Esophagus mucosa (tissue), 1 donor: ENCODE measurements at places on chromosomes 16 and 17. TPM values are rescaled to one million over a fixed set of nuclear protein-coding genes. Genes with fewer than 3 reads are reported as not detected.
A peak's percentile ranks its signal among the peaks of the same experiment; 100 is the strongest.

TEX14 gene
- total RNA-seq: 0.24 TPM

ARHGAP27 gene
- total RNA-seq: 69.0 TPM

PLXDC1 gene
- 3.1 TPM for total RNA-seq

TAX1BP3 gene
- total RNA-seq: 209 TPM

CCL18 gene
- 0.44 TPM for total RNA-seq

HOXB4 gene
- total RNA-seq: 2.4 TPM

DOC2B gene
- 32.5 TPM for total RNA-seq

ADAM11 gene
- total RNA-seq: 0.96 TPM

P2RX5 gene
- total RNA-seq: 0.72 TPM

RGS11 gene
- total RNA-seq: 0.92 TPM

- ATAC-seq: peak; percentile 6
Measured at GRCh38 chr17:19238167-19238505, 970 bp downstream of the EPN2 start.

GRCh38 chr16:86442703-86443102 is 67.6 kb upstream of the FOXF1 start:
- no peak for ATAC-seq

DNA sequence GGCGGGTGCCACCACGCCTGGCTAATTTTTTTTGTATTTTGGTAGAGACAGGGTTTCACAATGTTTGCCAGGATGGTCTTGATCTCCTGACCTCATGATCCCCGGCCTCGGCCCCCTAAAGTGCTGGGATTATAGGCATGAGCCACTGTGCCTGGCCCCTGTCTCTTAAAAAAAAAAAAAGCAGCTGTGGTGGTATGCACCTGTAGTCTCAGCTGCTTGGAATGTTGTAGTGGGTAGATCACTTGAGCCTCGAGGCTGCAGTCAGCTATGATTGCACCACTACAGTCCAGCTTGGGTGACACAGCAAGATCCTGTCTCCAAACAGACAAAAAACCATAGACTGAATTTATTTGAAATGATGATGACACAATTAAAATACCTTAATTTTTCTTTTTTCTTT is 24.3 kb downstream of the CDK12 start:
- ATAC-seq: peak; percentile 65

DNA sequence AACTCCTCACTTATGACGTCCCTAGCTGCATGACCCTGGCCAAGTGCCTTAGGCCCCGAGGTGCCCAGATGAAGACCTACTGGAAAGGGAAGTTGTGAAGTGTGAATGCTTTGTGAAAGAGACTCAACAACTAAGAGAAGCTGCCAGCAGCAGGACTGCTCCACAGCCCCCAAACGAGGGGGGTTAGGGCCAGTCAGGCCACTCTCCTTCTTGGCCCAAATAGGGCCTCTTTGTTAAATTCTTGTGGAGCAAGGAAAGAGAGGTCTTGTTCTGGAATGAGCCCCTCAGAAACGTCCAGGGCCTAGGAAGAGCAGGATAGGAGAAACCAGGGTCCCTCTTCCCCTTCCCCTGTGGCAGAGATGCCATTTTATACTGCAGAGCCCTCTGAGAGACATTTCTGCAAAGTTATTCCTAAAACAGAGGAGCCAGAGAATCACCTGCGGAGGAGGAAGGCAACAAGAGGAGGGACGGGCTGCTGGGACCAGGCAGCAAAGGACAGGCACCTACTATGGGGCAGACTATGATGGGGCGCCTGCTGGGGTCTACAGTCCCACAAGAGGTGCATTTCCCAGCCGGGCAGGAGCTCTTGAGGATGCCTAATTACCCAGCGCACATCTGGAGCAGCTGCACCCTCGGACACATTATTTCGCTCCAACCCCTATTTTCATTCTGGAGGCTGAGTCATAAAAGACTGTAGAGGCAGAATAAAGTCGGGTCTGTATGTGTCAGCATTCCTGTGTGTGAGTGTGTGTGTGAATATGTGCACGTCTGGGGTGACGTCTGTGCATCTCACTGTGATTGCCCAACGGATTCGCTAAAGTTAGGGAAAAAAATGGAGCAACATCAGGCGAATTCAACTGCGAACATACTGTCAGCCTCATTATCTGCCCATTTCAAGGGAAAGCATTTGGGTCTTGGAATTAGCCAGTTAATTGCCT is 11.4 kb upstream of the HOXB9 start:
- peak; percentile 48 for ATAC-seq

DNA sequence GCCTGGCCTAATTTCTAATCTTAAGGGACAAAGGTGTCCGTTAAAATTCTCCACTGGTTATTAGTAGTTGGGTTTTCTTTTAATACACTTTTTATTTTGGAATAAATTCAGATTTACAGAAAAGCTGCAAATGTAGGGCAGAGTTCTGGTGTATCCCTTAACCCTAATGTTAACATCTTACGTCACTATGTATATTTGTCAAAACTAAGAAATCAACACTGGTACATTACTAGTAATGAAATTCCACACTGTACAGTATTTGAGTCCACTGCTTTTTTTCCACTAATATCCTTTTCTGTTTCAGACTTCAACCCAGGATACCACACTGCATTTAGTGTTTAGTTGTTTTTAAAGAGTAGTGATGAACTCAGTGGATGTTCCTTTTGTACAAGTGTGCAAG is 18.7 kb upstream of the KPNA2 start:
- ATAC-seq: no peak

- no peak for ATAC-seq
Measured at GRCh38 chr17:20256144-20256543, 211.2 kb downstream of the LGALS9B start.

GRCh38 chr16:89953671-89954406 is 5.3 kb downstream of the DEF8 start:
- ATAC-seq: no peak

DNA sequence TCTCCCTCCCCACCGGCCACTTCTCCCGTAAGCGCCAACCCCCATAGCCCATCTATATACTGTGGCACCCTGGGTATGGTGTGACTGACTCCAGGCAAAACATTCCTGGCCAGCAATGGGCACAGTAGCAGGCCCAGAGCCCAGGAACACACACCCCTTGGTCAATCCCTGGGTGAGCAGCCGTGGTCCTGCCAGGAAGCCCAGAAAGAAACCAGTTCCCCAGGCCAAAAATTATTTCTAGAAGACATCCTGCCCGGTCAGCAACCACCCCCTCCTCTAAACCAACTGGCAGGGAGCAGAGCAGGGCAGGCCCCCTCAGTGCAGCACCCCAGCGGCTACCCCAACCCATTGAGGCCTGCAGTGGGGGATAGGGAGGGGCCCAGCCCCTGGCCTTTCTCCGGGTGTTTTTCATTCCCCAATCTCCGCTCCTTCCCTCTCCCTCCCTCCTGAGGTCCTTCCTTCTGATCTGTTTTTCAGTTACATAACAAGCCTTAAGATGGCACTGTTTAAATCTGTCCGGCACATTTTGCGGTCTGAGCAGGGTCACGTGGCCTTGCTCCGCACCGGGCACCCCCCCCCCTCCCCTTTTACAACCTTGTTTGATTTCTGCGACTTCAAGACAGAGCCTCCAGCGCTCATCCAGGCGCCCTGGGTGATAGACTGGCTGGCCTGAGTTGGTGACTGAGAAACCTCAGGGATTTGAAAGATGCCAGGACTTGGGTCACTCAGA is 2.0 kb downstream of the NPTX1 start:
- no peak for ATAC-seq

- peak; percentile 64 for ATAC-seq
Measured at GRCh38 chr17:44307387-44308186, 814 bp upstream of the RUNDC3A start.

GRCh38 chr16:78448658-78449271 is 349.3 kb downstream of the WWOX start:
- no peak for ATAC-seq

- no peak for ATAC-seq
Measured at GRCh38 chr16:4465977-4466779, 8.2 kb downstream of the NMRAL1 start.

DNA sequence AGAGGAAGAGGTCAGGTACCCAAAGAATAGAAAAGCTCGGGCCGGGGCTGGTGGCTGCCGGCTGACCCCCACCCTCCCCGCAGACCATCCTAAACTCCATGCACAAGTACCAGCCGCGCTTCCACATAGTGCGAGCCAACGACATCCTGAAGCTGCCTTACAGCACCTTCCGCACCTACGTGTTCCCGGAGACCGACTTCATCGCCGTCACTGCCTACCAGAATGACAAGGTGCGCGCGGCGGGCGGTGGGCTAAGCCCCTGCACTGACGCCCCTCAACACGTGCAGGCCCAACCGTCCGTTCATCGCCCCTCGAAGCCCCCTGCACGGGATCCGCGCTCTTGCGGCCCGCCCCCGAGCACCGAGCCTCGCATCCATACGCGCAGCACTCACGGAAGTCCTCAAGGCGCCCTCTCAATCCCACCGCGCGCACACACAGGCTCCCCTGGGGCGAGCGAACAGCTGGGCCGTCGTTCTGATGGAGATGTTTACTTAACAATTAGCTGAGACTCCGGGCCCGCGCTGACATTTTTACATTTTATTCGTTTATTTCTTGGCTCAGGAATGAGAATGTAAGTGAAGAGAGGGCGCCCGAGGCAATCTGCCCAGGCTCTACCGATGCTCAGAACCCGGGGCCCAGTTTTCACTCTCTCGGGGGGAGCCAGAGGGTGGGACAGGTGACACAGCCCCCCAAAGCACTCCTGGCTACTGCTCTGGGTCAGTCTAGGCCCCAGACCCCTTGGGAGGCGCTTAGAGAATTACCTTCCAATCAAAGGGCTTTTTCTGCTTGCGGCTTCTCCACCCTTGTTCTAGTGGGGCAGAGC is 3.5 kb downstream of the TBX2 start:
- ATAC-seq: no peak
